ENCODE measurements at places on chromosomes 16 and 17.

- no peak for DNase-seq
These were observed 13.5 kb upstream of the SALL1 start for GRCh38 chr16:51164574-51164973.

GRCh38 chr16:9270424-9270823 is 179.0 kb downstream of the HAPSTR1 start:
- DNase-seq: no peak

- DNase-seq: no peak
These were observed 11.3 kb upstream of the SLC39A11 start for GRCh38 chr17:73103641-73104335.

DNA sequence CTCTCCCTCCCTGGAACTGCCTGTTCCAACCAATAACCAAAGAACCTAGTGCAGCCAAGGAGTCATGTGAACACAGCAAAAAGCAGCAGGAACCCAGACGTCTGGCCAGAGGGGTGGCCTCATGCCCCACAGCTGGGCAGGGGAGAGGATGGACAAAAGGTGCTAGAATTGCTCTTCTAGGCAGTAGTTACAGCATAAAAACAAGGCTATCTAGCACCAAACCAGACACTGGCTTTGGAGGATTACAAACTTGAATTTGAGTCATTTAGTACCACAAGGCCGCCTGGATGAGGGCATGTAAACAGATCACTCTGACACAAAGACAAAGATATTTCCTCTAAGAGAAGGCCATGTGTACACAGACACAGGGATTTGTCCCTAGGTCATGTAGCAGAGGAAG is 423.3 kb upstream of the MAF start:
- no peak for DNase-seq

GRCh38 chr17:15999974-16000827 is 577 bp downstream of the TTC19 start:
- peak; percentile 52 for DNase-seq

- no peak for DNase-seq
These were observed 1.8 kb upstream of the JMJD8 start for GRCh38 chr16:685967-686366.
